GDM1 (cell line): ENCODE measurements at places on chromosomes 11 and 22.

GRCh38 chr11:10818594-10818993 lies 9.9 kb upstream of the EIF4G2 start:
- DNase-seq: no peak

- no peak for DNase-seq
Measured at GRCh38 chr11:35116762-35117640, 22.0 kb upstream of the CD44 start.

DNA sequence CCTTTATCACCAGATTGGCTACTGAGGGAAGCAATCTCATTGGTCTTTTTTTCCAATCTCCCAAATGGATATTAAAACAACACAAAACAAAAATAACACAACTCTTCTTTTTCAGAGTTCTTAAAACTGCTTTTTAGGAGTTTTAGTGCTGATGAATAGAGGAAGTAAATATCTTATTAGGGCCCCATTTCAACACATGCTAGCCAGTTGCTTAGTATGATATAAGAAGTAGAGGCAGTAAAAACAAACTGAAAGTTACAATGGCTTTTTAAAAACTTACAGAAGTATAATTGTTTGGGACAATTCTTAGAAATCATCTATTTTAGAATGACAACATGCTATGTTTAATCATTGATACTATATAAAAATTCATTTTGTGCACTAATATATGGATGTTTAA lies 3.4 kb downstream of the C11orf71 start:
- DNase-seq: no peak

- DNase-seq: no peak
Measured at GRCh38 chr22:50311606-50312351, 4.3 kb upstream of the PLXNB2 start.

DNA sequence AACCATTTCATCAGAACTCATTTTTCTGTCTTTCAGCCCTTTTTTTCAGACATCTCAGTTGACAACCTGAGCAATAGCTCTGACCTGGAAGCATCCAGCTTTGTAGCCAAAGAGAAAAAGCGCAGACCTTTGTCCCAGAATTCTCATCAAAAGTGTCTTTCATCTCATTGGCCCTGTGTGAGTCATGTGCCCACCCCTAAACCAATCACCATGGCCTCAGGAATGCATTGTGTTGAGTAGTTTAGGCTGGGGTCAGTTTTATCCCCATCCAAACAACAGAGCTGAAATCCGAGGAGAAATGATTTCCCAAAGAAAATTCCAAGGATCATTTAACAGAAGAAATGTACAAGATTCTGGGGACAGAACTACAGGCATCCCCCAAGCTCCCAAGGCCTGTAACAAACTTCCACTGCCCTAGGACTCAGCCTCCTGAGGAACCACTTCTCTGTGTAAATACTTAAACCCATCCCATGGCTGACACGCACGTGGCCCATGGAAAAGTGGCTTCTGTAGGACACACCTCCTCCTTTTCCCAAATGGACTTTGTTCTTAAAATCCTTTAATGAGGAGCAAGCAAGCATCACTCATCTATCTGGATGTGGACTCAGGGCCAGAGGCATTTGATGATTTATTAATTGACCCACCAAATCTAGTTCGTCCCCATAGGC lies 429.0 kb downstream of the SOX6 start:
- no peak for DNase-seq

DNA sequence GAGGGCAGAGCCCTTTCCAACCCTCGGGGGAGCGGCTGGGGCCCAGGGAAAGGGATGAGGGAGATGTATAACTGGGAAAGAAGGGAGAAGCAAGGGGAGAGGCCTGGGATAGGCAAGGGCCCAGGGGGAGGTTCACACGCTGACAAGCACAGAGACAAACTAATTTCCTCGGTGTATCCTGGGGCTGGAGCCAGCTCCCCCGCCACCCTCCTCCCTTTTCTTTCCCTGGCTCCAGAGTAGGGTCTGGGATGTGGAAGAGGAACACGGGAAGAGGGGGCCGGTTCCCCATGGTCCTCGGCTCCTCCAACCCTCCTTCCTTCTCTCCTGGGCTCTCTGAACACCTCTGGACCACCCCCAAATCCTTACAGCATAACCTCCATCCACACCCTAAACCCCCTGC lies 6.9 kb downstream of the CLCF1 start:
- no peak for DNase-seq

- no peak for DNase-seq
Measured at GRCh38 chr22:43342347-43343261, 568 bp downstream of the SCUBE1 start.

GRCh38 chr11:10674440-10674855 lies 19.1 kb downstream of the IRAG1 start:
- DNase-seq: peak; percentile 19

- no peak for DNase-seq
Measured at GRCh38 chr11:36070213-36070953, 126.5 kb downstream of the LDLRAD3 start.

GRCh38 chr22:29701155-29701999 lies 18.4 kb upstream of the CABP7 start:
- DNase-seq: no peak

GRCh38 chr11:122304973-122305372 lies 189.0 kb upstream of the BLID start:
- DNase-seq: no peak

GRCh38 chr22:37218771-37219411 lies 6.6 kb upstream of the SSTR3 start:
- DNase-seq: peak; percentile 49
